Activated CD4-positive, alpha-beta T cell treated with anti-CD3 and anti-CD28 coated beads, Interleukin-2, amount 10 ng/mL, durations not matched to agents 24 days and 14 days (primary cell): ENCODE measurements at places on chromosomes 5 and 9. TPM values are rescaled to one million over a fixed set of nuclear protein-coding genes. Genes with fewer than 3 reads are reported as not detected.
A peak's percentile ranks its signal among the peaks of the same experiment; 100 is the strongest.

- no peak overlapping the region for H3K4me3 ChIP-seq
- no peak overlapping the region for H3K27ac ChIP-seq
- peaks cover 20% of the 10 kb centered on the region for H3K4me1 ChIP-seq
- DNase-seq, result no peak
- H3K27me3 ChIP-seq, result no peaks in the 10 kb centered on the region
- H3K36me3 ChIP-seq, result peaks cover 14% of the 10 kb centered on the region
Measured at GRCh38 chr5:1502046-1502736, 21.6 kb downstream of the LPCAT1 start.

DNA sequence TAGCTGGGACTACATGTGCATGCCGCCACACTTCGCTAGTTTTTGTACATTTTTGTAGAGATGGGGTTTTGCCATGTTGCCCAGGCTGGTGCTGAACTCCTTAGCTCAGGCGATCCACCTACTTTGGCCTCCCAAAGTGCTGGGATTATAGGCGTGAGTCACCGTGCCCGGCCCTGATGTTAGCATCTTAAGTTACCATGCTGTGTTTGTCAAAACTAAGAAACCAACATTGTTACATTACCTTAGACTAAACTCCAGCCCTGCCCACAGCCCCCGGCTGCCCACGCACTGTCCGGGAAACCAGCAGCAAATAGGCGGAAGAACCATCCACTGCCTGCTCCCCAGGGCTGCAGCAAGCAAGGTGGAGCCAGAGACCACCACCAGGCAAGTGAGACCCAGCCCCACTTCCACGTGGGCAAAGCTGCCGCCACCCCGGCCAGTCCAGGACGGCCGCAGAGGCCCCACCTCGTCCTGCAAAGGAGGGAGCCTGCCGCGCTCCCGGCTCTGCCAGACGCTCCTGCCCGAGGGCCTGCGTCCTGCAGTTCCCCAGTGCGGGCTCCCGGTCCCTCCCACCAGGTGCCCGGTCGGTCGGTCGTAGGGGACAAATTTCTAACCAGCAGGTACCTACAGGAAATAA is 35.7 kb upstream of the TXN start:
- no peaks in the 10 kb centered on the region for H3K4me1 ChIP-seq
- no peak overlapping the region for H3K27ac ChIP-seq
- DNase-seq, result no peak
- no peak overlapping the region for H3K4me3 ChIP-seq

- H3K27ac ChIP-seq, result no peak overlapping the region
- H3K4me1 ChIP-seq, result no peaks in the 10 kb centered on the region
- DNase-seq, result no peak
- peaks cover 4% of the 10 kb centered on the region for H3K27me3 ChIP-seq
Measured at GRCh38 chr5:158796812-158797497, 302.8 kb downstream of the EBF1 start.

DNA sequence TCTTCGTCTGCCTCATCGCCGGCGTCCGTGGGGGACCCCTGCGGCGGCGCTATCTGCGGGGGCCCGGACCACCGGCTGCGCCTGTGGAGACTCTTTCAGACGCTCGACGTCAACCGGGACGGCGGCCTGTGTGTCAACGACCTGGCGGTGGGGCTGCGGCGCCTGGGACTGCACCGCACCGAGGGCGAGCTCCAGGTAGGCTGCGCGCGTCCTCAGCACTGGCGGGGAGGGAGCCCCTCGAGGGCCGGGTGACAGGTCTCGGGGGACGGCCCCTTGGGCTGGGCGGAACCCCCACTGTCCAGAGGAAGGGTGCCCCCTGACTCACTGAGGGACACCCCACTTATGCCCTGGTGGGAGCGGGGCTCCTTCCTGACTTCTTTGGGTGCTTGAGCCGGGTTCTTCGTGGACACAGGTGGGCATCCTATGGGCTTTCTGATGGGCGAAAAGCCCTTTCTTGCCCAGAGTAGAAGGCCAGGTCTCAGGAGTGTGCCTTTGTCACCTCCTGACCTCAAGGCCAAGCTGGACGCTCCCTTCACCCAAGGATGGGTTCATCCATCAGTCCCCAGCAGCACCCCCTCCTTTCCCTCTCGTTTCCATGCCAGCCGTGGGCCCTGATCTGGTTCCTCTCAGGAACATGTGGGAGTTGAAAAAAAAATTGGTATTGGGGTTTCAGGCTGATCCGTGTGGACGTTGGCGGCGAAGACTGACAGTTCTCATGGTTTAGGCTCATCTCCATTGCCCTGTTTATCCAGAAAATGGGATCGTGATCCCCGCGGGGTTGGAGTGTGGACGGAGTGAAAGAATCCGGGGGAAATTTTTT is 564 bp downstream of the SLC25A25 start:
- peak overlapping the region; percentile 93 for H3K4me3 ChIP-seq
- peak; percentile 81 for DNase-seq
- H3K27me3 ChIP-seq, result no peaks in the 10 kb centered on the region
- H3K36me3 ChIP-seq, result peaks cover 13% of the 10 kb centered on the region
- peak overlapping the region; percentile 84 for H3K27ac ChIP-seq

The SPINK6 gene
- not detected in 2 replicates for total RNA-seq

DNA sequence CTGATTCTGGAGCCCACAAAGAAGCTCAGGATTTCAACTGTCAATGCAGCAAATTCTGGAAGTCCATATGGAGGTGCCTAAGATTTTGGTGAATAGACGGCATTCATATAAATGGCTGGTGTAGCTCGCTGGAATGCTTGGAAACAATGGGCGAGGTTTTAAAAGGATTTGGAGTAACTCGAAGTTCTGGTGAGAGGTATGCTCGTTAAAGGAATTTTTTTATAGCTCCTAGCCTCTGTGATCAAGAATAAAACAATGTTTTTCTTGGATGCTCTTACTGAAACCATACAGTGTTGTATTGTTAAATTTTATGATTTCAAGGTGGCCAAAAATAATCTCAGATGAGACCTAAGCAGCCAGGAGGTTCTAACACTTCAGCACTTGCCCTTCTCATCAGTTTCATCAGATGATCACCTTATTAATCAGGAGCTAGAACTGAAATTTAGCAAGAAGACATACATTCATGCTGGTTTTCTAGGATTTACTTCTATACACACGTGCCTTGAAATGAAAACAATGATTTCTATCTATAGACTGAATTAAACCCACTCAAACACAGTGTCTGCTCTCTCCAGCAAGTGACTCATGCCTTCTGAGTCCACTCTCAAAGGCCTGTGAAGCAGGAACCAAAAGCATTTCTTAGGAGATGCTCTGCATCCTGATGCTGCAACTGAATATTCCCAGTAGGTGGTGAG is 79.2 kb downstream of the OTULIN start:
- H3K27ac ChIP-seq, result no peak overlapping the region
- no peak for DNase-seq
- H3K4me3 ChIP-seq, result no peak overlapping the region

- H3K4me3 ChIP-seq, result no peak overlapping the region
- H3K27me3 ChIP-seq, result peaks cover 18% of the 10 kb centered on the region
- H3K36me3 ChIP-seq, result no peaks in the 10 kb centered on the region
- H3K4me1 ChIP-seq, result no peaks in the 10 kb centered on the region
- no peak overlapping the region for H3K27ac ChIP-seq
- DNase-seq, result no peak
Measured at GRCh38 chr9:132498531-132499210, 83.7 kb upstream of the BARHL1 start.

GRCh38 chr5:74833537-74834266 is 32.5 kb downstream of the FAM169A start:
- no peaks in the 10 kb centered on the region for H3K27me3 ChIP-seq
- H3K27ac ChIP-seq, result no peak overlapping the region
- H3K36me3 ChIP-seq, result peaks cover 2% of the 10 kb centered on the region

The BAG1 gene
- 72.4 and 73.6 TPM in 2 replicates for total RNA-seq

- H3K27me3 ChIP-seq, result peaks cover 4% of the 10 kb centered on the region
- H3K4me3 ChIP-seq, result no peak overlapping the region
- peak; percentile 44 for DNase-seq
- H3K27ac ChIP-seq, result no peak overlapping the region
- H3K36me3 ChIP-seq, result no peaks in the 10 kb centered on the region
Measured at GRCh38 chr5:140130949-140131733, 5.4 kb downstream of the IGIP start.

DNA sequence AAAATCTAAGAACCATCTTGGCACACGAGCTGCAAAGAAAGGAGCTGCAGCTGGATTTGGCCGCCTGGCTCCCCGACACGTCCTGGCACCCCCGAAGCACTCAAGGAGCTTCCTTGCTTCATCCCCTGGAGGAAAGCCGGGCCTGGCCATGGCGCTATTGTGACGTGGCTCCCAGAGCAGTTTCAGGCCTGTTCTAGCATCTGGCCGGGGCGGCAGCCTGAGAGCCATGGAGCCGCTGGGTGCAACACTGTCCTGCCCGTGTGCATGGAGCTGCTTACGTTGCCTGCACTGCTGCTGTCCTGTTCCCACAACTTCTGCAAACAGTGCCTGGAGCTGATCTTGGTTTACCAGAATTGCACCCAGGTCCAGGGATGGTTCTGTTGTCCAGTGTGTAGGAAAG is 63.5 kb downstream of the PTPDC1 start:
- H3K4me1 ChIP-seq, result peaks cover 4% of the 10 kb centered on the region
- DNase-seq, result no peak
- H3K4me3 ChIP-seq, result no peak overlapping the region
- no peaks in the 10 kb centered on the region for H3K36me3 ChIP-seq

- DNase-seq, result no peak
- no peaks in the 10 kb centered on the region for H3K36me3 ChIP-seq
- H3K27ac ChIP-seq, result no peak overlapping the region
- no peak overlapping the region for H3K4me3 ChIP-seq
- H3K27me3 ChIP-seq, result no peaks in the 10 kb centered on the region
Measured at GRCh38 chr5:17180864-17181723, 36.3 kb upstream of the BASP1 start.

GRCh38 chr5:86749841-86750240 is 132.1 kb downstream of the COX7C start:
- no peak for DNase-seq
- H3K36me3 ChIP-seq, result no peaks in the 10 kb centered on the region
- no peak overlapping the region for H3K4me3 ChIP-seq
- H3K27ac ChIP-seq, result no peak overlapping the region
- H3K27me3 ChIP-seq, result no peaks in the 10 kb centered on the region

DNA sequence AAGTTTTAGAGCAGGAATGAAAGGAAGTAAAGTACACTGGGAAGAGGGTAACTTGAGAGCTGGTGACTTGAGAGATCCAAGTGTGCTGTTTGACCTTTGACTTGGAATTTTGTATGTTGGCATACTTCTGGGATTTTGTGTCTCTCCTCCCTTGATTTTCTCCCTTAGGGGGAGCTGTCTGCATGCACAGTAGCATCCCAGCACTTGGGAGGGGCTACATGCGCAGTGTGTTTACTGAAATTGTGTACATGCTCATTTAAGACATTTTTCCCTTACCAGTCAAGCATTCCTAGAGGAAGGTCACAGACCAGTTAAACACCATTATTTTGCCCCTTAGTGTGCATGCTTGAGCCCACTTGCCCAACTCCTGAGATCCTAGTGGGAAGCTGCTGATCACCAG is 120.1 kb downstream of the ZNF622 start:
- H3K36me3 ChIP-seq, result no peaks in the 10 kb centered on the region
- H3K4me1 ChIP-seq, result peaks cover 2% of the 10 kb centered on the region
- H3K4me3 ChIP-seq, result no peak overlapping the region
- H3K27ac ChIP-seq, result no peak overlapping the region
